ENCODE measurements at places on chromosomes 7 and 10.

DNA sequence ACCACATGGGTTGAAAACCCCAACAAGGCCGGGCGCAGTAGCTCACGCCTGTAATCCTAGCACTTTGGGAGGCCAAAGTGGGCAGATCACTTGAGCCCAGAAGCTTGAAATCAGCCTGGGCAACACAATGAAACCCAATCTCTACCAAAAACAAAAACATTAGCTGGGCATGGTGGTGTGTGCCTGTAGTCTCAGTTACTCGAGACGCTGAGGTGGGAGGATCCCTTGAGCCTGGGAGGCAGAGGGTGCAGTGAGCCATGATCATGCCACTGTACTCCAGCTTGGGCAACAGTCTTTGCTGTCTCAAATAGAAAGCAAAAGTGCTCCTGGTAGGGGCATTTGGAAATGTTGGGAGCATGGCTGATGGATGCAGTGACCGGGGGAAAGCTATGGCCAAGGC lies 209.6 kb upstream of the PLXNA4 start:
- peaks cover 6% of the 10 kb centered on the region for H3K4me1 ChIP-seq
- H3K27me3 ChIP-seq: no peaks in the 10 kb centered on the region
- H3K4me3 ChIP-seq: no peak overlapping the region
- no peak for DNase-seq
- H3K27ac ChIP-seq: no peak overlapping the region

DNA sequence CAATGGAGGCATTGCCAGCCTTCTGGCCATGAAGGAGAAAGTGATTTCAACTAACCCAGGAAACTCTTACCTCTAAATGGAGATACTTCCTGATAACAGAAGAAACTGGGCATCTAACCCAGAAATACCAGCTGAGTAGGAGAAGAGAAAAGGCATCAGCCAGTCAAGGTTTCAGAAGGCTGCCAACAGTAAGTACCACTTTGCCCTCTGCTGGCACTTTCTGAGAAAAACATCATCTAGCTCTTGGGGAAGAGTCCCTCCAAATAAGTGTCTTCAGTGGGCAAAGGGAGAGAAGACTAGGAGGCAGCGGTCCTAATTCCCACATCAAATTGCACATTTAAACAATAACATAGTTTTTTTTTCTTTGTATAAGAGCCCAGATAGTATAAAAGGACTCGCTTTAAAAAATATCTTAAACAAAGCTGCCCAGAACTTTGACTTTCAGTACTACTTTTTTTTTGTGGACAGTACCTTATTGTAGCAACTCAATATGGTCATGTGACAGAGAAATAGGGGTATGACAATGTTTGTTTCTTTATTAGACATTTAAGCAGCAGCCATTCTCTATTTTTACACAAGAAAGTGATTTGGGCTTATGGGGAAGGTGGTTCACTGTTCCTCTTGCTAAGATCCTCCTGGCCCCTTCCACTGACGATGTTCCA lies 157.3 kb downstream of the CTTNBP2 start:
- no peak overlapping the region for H3K27ac ChIP-seq
- no peaks in the 10 kb centered on the region for H3K36me3 ChIP-seq
- H3K27me3 ChIP-seq: peaks cover 4% of the 10 kb centered on the region
- no peak for DNase-seq
- H3K4me1 ChIP-seq: peaks cover 3% of the 10 kb centered on the region
- H3K4me3 ChIP-seq: no peak overlapping the region

DNA sequence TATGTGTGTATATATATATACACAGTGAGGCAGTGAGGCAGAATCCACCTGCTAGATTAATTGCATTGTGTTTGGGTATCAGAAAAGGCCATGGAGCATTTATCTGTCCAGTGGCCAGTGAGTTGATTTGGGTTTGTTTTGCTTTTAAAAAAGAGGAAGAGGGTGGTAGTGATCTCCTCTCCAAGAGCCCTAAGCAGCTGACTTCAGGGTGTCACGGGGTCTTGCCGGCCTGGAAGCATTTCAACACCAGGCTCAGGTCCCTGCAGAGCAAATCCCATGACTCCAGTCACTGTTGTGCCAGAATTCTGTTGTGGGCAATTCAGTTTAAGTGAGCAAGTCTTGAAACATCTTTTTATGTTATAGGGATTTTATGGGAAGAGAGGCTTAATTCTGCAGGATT lies 30.6 kb upstream of the GPNMB start:
- no peaks in the 10 kb centered on the region for H3K36me3 ChIP-seq
- no peak for DNase-seq
- no peaks in the 10 kb centered on the region for H3K4me1 ChIP-seq
- peaks cover 19% of the 10 kb centered on the region for H3K27me3 ChIP-seq
- no peak overlapping the region for H3K4me3 ChIP-seq
- no peak overlapping the region for H3K27ac ChIP-seq

GRCh38 chr10:10320956-10321355 lies 696.7 kb upstream of the CELF2 start:
- DNase-seq: no peak
- H3K36me3 ChIP-seq: no peaks in the 10 kb centered on the region
- H3K4me1 ChIP-seq: no peaks in the 10 kb centered on the region
- H3K27ac ChIP-seq: no peak overlapping the region
- no peaks in the 10 kb centered on the region for H3K27me3 ChIP-seq
- H3K4me3 ChIP-seq: no peak overlapping the region

DNA sequence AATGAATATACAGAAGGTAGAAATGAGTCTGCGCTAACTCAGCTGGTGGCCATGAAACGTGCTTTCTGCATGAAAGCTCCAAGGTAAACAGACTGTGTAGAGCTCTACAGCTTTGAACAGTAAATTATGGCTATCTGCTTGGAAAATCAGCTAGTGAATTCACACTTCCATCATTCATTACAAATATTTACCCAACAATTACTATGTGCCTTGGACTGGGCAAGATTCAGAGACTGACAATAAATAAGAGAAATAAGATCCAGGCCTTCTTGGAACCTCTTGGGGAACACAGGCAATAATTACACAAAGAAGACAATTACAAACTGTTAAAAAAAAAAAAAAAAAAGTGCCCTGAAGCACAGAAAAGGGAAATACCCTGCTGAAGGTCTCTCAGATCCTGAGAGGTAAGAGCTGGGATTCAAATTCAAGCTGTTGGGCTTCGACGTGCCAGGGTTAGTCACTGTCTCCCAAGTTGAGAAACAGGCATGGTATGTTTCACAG lies 15.8 kb downstream of the TSPAN12 start:
- no peak for DNase-seq
- H3K4me3 ChIP-seq: no peak overlapping the region
- H3K27me3 ChIP-seq: peaks cover 5% of the 10 kb centered on the region
- H3K36me3 ChIP-seq: no peaks in the 10 kb centered on the region
- no peak overlapping the region for H3K27ac ChIP-seq
- H3K4me1 ChIP-seq: no peaks in the 10 kb centered on the region

DNA sequence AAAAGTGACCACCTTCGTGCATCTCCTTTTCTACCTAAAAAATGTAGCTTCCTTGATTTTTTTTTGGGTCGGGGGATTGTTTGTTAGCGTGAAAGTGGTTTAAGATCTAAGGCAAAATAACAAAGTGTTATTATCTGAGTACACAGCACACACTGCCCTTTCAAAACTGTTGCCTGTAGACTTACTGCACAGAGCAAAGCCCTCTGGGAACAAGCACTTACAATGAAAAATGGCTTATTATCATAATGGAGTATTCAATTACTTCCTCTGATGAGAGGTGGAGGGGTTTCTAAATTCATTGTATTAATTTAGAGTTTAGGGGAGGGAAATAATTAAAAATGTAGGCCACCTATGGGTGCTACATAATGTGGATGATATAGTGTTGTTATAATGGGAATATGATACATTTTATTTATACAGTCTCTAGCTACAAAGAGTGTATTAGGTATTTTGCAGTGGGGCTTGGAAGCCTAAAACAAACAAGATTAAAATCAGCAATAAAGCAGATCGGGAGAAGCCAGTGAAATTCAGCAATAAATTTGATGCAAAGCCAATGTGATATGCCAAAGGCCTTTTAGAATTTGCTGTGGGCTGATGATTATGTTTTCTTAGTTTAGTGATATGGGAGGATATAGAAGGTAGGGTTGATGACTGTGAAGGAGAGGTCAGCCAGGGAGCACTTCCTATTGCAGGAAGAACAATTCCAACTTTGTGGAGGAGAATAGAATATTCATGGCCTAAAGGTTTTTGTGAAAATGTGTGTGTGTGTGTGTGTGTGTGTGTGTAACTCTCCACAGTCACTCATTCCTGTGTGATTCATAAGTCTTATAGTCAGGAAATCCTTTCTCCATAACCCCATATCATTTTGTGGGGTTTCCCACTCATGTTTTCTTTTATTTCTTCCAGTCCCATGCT lies 17.7 kb upstream of the EXOC4 start:
- no peak overlapping the region for H3K4me3 ChIP-seq
- peaks cover 18% of the 10 kb centered on the region for H3K27me3 ChIP-seq
- H3K27ac ChIP-seq: no peak overlapping the region
- no peaks in the 10 kb centered on the region for H3K36me3 ChIP-seq
- no peaks in the 10 kb centered on the region for H3K4me1 ChIP-seq

Measured in activated T-helper 2 cell treated with anti-CD3 and anti-CD28 coated beads, Interferon-gamma antibody, Interleukin-2, Interleukin-4, amounts not matched to agents 10 μg/mL and 5 μg/mL and 100 μg/mL, durations not matched to agents 14 hours and 24 hours and 36 hours (primary cell).